ENCODE measurements at places on chromosomes 16 and 17.

DNA sequence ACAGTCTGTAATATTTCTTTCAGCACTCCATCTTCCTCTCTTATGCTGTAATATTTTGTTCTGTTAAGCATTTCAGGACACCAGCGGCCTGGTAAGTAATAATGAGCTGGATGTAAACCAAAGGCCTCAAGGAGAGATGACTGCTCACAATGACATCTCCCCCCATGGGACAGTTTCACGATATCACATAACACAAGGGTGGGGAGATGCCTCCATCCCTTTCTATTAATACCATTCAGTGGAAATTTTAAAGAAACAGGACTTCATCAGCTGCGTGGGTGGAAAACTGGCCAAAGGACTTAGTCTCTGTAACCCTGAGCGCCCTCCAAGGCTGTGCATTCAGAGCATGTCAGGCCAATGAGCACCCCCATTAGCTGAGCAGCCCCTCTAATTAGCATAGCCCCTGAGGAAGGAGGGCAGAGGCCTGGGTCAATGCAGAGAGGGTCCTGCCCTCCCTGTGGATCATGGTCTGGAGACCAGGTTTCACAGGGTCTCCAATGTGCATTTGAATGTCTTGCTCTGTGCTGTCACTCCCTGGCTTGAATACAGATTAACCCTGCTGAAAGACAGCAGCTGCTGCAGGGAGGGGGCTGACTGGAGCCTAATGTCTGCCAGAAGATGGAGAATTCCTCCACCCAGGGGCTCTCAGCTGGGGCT lies 156.4 kb downstream of the HS3ST2 start:
- no peak for DNase-seq

- DNase-seq = no peak
Measured at GRCh38 chr17:76948726-76949342, 80.6 kb downstream of the MGAT5B start.

GRCh38 chr16:30741461-30741914 lies 6.7 kb upstream of the PHKG2 start:
- no peak for DNase-seq

DNA sequence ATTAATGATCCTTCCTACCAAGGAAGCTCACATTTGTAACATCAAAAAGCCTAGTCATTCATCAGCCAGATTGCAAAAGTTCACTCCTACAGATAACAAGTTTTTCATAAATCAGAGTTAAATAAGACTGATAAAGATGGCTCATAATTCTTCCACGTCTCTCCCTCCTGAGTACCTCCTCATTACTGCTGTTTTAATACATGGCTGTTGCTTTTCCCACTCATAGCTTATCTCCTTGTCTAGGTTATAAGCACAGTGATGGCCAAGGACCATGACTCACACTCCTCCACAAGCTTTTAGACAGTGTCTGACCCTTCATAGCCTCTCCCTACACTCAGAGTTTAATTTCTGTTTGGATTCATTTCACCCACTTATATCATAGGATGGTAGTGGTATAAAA lies 100.9 kb upstream of the MON1B start:
- no peak for DNase-seq

GRCh38 chr17:1620486-1620885 lies 8.1 kb downstream of the SLC43A2 start:
- DNase-seq = no peak

DNA sequence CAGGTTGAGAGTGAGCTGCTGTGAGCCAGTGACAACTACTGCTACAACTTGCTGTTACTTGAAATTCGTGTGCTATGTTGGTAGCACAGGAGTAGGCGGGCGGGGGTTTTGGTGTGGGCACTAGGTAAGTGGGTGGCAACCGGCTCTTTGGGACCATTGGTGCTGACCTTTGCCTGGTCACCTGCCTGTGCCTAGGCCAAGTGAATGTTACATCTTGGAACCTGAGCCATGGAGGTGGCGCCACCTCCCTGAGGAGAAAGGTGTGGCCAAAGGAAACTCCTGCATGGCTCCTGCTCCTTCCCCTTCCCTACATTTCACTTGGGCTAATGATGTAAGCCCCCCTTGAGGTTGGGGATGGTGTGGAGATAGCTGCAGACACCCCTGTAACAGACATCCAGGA lies 25.4 kb upstream of the ARHGAP23 start:
- no peak for DNase-seq

- DNase-seq = no peak
Measured at GRCh38 chr16:69618721-69619120, 53.0 kb downstream of the NFAT5 start.

DNA sequence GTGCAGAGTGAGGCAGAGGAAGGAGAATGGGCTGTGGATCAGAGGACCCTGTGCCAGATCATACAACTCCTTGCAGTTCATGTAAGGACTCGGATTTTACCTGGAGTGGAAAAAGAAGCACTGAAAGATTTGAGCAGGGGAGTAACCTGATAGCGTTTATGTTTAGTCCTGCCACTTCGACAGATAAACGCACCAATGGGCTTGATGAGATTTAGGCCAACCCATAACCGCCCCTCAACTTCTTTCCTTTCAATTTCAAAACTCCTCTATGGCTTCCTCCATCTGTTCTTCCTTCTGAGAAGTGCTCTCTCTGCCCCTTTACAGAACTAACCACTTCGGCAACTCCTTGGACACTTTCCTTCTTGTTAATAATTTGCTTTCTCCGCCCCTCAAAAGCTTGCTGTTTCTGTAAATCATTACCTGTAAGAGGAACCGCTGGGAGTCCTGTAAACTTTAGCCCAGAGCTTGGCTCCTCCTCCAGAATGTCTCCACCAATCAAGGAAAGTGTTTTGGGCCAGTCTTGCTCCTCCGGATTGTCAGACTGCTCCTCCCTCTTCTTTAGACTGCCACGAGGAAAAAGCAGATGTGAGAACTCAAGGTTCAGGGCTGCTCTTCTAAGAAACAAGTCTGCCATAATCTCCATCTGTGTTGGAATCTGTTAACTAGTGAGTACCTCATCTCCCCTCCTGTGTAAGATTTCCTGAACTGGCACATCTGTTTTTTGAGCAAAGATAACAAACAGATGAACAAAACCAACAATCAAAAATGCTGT lies at the start of gene ACSM3:
Gene ACSM3 (plus strand): TSS at position 554 of the 772 bp plus-strand sequence. CDS start 6,021 bp downstream, outside the sequence.
- peak; percentile 47 for DNase-seq

DNA sequence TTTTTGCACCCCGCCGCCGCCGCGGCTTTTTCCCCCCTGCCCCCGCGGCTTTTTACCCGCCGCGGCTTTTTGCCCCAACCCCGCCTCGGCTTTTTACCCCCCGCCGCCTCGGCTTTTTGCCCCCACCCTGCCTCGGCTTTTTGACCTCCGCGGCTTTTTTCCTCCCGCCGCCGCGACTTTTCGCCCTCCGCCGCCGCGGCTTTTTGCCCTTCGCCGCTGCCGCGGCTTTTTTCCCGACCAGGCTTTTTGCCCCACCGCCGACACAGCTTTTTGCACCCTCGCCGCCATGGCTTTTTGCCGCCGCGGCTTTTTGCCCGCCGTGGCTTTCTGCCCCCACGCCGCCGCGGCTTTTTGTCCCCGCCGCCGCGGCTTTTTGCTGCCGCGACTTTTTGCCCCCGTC lies 137.0 kb upstream of the TP53TG3D start:
- no peak for DNase-seq

DNA sequence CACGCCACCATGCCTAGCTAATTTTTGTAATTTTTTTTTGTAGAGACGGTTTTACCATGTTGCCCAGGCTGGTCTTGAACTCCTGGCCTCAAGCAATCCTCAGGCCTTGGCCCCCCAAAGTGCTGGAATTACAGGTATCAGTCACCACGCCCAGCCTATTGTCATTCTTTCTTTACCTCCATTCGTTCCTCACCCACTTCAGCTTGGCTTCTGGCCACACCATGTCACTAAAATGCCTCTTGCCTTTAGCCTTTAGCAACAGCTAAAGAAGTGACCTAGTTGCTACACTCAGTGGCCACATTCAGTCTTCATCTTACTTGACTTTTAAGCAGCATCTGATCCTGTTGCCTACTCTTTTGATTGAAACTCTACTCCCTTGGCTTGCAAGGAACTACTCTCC lies 3.6 kb upstream of the LRRC75A start:
- no peak for DNase-seq

GRCh38 chr17:68015081-68015723 lies 18.9 kb upstream of the C17orf58 start:
- DNase-seq = no peak

DNA sequence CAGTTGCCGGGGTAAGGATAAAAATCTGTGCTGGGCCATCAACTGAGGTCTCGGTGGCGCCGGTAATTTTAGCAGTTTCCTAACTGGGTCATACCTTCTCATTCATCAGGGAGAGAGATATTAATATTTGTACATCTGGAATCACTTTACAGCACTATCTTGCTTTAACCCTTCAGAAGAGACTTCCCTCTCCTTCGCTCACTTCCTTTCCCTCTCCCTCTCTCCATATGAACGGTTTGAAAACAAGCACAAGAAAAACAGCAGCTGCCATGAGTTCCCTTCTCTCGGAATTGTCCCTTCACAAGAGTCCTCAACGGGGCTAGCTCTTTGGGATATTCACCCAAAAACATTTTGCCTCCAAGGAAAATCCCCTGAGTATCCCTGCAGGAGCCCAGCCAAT lies 144.3 kb upstream of the NOG start:
- DNase-seq = no peak

GRCh38 chr17:72719206-72719577 lies 373.3 kb downstream of the SLC39A11 start:
- no peak for DNase-seq

DNA sequence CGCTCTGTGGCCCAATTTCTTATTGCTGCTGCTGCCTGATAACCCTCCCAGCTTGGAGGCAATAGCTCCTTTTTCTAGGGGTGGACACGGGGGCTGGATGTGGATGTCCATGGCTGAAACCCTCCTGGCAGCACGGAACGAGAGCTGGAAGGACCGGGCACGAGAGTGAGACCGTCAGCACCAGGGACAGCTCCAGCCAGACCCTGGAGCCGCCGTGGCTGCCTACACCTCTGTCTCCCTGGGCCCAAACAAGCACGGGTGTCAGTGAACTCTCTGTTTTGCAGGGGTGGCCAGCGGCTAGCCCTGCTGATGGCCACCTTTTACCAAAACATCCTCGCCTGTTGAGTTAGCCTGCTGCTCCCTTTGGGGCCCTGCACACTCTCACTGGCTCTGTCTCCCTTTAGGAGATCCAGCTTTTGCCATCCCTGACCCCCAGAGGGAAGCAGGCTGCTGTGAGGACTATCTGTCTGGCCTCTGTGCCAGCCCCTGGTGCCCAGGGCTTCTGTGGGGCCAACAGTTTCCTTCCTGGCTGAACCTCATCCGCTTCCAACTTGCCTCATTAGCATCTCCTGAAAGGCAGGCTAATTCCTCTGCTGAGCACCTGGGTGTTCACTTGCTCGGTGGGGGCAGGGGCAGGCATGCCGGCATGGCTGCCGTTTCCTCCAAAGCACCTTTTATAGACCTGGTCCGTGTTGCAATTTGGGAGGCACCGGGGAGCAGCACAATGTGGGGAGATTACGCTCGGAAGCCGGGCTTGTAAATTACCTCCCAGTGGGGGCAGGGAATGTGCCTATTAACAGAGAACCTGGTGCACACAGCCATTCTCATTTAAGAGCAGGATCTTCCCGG lies 118.1 kb downstream of the ENGASE start:
- DNase-seq = no peak

DNA sequence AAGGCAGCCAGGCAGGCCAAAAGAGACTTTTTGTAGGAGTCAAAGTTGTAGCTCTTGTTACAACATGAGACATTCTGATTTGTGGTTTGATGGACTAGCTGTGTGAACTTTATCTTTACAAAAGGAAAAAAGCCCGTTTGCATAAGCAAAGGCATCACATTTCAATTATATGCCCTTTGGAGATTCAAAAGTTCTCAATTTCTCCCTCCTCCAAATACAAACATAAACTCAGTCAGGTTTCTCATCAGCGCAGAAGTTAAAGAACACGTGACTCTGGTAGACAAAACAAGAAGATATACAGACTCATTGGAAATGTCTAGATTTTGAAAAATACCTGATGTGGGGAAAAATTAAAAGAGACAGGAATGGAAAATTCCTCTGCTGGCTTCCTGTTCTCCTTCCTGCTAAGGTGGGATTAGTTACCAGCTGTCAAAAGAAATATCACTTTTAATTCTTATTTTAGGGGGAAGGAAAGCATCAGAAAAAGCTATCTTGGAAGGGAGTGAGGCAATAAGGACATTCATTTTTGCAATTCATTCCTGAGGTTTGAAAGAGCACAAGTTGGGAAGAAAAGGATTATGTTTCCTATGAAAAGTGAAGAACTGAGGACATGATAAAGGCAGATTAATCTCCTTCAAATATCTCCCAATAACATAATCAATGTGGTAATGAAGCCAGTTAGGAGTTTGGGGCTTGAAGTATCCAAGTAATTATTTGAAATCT lies 4.6 kb upstream of the KCNJ16 start:
- DNase-seq = no peak

DNA sequence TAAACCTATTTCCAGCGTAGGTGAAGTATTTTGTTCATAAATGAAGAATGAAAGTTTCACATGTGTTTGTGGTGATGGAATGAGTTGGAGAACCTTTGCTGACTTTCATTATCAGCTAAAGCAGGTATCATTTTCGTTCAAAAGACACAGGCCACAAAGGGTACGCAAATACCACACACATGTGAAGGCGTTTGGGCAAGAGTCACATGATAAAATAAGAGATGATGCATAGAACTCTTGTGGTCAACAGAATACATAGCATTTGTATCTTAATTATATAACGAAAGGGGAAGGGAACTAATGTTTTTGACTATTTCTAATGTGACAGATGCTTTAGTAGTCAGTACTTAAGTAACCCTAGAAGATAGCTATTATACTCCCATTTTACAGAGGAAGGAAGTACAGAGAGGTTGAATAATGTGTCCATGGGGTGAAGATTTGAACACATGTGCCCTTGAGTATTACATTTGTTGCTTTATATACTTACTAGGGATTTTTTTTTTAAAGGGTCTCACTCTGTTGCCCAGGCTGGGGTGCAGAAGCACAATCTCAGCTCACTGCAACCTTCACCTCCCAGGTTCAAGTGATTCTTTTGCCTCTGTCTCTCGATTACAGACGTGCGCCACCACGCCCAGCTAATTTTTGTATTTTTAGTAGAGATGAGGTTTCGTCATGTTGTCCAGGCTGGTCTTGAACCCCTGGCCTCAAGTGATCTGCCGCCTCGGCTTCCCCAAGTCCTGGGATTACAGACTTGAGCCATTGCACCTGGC lies 4.8 kb downstream of the RPA1 start:
- peak; percentile 31 for DNase-seq

GRCh38 chr16:22665048-22665797 lies 148.7 kb upstream of the HS3ST2 start:
- DNase-seq = no peak
